ENCODE measurements at places on chromosomes 5 and 9.

DNA sequence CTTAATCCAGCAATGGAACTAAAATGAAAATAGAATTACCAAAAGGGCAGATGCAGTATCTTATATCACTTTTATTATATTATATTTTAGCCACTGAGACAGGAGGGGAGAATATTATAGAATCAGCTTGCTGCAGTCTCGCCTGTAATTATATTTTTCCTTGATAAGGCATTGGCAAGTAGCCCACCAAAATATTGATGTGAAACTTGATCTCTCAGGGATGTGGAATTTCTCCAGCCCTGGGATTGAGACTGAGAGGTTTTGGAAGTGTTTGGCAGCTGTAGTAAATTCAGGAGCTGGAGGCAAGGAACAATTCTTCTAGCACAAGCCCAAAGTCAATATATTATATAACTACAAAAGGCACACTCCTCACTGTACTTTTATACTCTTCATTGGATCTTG lies 142.1 kb upstream of the ADAMTSL1 start:
- DNase-seq: no peak

GRCh38 chr9:109710830-109711229 lies 69.2 kb upstream of the PALM2AKAP2 start:
- DNase-seq: no peak

GRCh38 chr5:24621792-24622191 lies 23.0 kb downstream of the CDH10 start:
- no peak for DNase-seq

GRCh38 chr5:74580729-74581109 lies 59.8 kb downstream of the ENC1 start:
- no peak for DNase-seq

- DNase-seq: no peak
Observed at GRCh38 chr5:32916648-32917047, 205.5 kb downstream of the NPR3 start.

- DNase-seq: no peak
Observed at GRCh38 chr9:21974343-21974721, 19.9 kb downstream of the CDKN2A start.

DNA sequence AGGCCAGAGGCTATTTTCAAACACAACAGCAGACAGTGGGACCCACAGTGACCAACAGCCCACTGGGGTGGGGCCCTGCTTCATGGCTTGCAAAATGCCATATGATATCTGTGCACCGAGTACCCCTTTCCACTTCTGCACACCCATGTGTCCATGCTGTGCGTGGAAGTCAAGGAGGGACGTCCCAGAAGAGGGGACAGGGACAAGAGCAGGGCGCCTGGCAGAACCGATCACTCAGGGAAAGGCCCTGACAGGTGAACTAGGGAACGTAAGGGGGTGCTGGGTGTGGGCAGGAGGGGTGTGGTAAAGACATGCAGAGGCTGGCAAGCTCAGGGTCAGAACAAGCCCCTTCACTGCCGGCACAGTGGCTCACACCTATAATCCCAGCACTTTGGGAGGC lies 7.6 kb upstream of the TTLL11 start:
- no peak for DNase-seq

- no peak for DNase-seq
Observed at GRCh38 chr5:153212471-153212870, 278.0 kb upstream of the GRIA1 start.

DNA sequence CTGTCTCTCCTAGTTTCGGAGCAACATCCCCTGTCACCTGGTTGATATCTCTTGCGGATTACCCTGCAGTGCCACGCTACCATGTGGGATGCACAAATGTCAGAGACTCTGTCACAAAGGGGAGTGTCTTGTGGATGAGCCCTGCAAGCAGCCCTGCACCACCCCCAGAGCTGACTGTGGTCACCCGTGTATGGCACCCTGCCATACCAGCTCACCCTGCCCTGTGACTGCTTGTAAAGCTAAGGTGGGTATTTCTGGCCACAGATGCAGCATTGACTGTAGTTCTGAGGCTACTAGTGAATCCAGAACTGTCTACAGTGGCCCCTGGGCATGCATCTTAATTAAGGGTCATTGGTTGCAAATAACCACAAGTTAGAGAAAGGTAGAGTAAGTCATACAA lies 50.8 kb downstream of the AQP7 start:
- DNase-seq: no peak

DNA sequence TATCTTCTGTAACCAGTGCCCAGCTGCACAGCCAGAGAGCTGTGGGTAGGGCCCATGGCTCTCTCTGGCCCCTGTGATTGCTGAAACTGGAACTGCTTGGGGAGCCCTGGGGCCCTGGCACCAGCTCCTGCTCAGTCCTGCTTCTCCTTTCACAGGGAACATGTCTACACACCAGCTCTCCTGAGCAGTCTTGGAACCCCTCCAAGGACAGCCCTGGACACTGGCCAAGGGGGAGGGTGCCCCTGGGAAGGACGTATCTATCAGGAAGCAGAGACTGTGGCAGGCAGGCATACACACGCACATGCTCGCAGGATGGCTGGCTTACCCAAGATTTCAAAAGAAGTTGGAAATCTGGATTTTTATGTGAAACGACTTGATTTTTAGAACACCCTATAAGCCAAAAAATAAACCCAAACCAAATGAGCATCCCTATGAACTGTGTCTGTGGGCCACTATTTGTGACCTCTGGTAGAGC lies 8.8 kb upstream of the TRAF1 start:
- no peak for DNase-seq

DNA sequence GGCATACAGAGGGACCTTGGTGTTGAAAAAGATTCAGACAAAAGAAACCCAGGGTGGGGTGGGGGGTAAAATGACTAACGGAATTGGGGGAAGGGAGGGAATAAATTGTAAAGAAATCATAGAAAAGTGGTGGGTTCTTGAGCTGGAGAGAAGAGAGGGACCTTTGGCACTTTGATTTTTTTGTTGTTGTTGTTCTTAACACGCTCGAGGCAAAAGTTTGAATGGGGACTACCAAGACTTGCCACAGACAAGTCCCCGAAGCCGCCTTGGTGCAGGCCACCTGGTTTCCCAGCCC lies 616 bp downstream of the VCAN start:
- no peak for DNase-seq

- DNase-seq: no peak
Observed at GRCh38 chr9:134888603-134889190, 8.1 kb downstream of the FCN2 start.

DNA sequence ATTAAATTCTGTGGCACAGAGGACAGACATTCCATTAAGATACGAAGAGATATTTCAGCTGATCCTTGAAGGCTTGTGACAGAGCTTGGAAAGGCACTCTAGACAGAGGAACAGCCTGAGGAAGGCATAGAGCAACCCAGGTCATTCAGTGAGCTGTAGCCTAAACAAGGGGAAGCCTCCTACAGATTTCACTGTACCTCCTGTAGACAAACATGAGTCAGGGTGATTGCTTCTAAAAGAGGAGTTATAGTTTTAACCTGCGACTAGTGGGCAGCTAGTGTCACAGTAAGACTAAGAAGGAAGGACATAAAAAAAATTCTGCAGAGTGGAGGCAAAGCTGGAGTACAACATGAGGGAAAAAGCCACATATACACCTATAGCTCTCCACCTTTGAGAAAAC lies 43.5 kb upstream of the ANKDD1B start:
- no peak for DNase-seq

GRCh38 chr5:15027764-15028163 lies 156.2 kb upstream of the ANKH start:
- no peak for DNase-seq

- DNase-seq: no peak
Observed at GRCh38 chr5:90353254-90353653, 56.3 kb downstream of the CETN3 start.

DNA sequence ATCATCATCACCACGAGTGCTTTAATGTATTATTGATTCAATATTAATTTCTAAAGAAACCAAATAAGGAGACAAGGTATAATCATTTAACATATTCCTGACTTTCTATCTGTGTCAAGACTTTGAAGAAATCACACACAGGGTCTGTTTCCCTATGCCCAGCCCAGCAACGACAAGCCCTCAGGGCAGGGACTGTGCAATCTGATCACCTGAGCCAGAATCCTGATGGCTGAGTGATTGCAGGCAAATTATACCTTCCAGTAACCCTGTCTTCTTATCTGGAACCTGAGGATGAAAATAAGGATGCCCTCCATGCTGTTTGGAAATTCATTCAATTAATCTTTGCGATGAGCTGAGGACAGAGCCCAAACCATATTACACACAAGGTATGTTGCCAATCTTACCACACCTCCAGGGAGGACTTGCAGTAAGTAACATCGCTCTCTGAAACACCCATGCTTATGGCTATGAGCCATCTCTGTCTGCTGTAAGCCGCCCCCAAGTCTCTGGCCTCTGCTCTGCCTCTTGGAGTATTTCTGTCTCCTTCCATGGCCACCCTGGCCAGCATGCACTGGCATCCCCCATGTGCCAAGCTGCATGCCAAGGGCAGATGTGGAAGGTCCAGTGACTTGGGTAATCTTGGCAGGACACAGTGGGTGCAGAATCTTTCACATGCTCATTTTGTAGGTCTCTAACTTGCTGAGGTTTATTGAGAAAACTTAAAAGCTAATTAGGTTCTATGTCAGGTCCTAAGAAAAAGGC lies 10.6 kb downstream of the TAS2R1 start:
- DNase-seq: no peak

- no peak for DNase-seq
Observed at GRCh38 chr5:154485096-154485491, 7.1 kb upstream of the HAND1 start.

DNA sequence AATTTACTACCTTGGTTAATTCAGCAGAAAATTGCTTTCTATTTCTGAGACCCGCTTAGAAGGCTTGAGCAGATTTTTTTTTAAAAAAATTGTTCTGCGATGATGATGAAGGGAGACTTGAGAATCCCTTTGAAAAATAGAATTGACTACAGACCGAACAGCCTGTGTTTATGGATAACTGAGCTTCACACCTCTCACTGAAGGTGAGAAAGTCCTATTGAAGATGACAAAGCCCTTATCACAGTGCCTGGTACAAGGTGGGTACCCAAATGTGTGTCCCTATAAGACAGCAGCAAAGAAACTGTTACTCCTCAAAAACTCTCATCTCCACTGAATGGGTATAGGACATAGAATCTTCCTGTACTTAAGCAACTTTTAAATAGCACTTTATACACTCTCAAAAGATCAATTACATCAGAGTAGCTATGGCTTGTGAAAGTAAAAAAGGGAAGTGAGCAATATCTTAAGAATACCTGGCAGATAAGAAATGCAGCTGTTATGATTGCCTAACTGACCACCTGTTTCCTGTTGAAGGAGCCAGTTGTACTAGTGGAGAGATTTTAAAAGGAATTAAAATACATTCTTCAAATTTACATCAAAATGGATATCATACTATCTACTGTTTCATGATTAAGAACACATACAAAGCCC lies 419.7 kb downstream of the CHSY3 start:
- no peak for DNase-seq

DNA sequence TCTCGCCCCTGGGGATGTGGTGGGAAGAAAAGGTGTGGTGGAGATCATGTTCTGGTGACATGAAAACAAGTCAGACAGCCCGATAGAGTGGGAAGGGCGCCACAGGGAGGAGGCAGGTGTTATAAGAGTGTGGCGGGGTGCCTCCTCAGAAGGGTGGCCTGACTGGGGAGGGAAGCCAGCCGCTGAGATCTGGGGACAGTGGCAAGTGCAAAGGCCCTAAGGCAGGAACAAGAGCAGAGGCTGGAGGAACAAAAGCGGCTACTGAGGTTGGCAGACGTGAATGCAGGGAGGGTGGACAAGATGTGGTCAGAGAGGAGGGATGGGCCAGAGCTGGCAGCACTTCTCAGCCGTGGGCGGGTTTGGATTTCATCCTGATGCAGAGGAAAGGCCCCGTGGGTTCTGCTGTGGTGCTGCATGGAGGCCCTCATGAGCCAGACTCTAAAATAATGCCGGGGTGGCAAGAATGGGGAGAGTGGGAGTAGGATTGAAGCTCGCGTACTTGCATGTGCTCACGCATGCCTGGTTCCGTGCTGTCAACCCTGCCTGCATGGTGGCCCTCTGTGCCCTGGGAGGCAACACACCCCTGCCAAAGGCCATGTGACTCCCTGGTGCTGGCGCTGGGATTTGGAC lies 89.2 kb downstream of the MVB12B start:
- no peak for DNase-seq

- DNase-seq: no peak
Observed at GRCh38 chr9:110087605-110088004, 120.4 kb downstream of the C9orf152 start.
